ENCODE measurements at places on chromosomes 6 and 20.

DNA sequence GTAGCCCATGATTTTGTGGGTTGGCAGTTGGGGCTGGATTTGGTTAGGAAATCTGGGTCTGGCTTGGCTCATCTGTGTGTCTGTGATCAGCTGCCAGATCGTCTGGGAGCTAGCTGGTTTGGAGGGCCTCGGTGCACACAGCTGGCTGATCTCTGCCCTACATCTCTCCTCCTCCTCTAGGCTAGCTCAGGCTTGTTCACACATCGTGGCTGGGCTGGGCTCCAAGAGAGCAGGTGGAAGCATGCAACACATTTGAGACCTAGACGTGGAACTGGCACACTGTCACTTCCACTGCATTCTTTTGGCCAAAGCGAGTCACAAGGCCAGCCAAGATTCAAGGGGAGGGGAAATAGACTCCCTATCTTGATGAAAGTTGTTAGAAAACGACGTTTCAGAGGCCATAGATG lies 15.9 kb downstream of the NDUFAF5 start:
- DNase-seq = no peak

DNA sequence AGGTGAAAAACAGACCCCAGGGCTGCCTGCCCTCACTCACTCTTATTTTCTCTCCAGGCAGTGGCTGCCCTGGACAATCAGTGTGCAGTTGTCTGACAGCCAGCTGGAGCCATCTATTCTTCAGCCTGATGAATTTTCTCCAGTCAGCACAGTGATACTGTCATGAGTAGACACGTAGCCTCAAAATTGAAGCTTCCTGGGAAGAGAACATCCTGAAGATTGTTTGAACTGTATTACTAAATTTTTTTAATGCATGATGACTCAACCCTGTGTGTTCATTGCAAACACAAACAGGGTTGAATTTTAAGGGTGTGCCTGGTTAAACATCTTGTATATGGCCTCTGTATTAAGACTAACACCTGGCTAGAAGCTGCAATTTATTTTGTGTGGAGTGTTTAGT lies 49.8 kb upstream of the STXBP5 start:
- DNase-seq = no peak

- DNase-seq = no peak
These were observed 181.0 kb downstream of the TRIM27 start for GRCh38 chr6:28742668-28743270.

- no peak for DNase-seq
These were observed 333.2 kb upstream of the PLCB4 start for GRCh38 chr20:8735674-8736073.

DNA sequence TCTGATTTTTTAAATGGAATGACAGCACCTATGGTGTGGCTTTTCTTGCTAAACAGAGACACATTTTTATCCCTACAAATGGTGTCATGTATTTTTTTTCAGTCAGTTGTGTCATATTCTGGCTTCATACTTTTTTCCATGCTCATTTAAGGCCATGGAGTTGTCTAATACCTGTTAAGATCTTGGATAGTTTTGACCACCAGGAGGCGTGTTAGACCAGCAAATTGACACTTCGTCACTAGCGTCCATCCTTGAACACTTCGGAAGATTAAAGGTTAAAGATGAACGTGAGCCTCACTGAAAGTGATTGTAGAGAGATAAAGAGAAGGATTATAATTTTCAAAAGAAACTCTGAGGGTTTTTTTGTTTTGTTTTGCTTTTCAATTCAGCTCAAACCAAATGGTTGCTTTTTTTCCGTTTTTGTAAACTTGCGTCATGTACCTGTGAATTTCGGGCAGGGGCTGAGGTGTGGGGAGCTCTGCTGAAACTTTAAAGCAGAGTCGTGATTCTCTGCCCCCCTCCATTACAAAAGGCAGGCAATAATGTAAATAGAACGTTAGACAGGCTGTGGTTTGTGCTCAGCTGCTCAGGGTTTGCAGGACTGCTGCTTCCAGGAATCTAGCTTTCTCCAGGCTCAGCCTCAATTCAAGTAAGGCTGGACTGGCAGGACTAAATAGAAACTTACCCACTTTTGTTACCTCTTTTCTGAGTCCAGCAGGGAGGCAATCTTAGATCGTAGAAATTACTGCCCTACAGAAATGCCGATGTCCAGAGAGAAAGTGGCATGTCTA lies 245.1 kb downstream of the FOXA2 start:
- peak; percentile 71 for DNase-seq

DNA sequence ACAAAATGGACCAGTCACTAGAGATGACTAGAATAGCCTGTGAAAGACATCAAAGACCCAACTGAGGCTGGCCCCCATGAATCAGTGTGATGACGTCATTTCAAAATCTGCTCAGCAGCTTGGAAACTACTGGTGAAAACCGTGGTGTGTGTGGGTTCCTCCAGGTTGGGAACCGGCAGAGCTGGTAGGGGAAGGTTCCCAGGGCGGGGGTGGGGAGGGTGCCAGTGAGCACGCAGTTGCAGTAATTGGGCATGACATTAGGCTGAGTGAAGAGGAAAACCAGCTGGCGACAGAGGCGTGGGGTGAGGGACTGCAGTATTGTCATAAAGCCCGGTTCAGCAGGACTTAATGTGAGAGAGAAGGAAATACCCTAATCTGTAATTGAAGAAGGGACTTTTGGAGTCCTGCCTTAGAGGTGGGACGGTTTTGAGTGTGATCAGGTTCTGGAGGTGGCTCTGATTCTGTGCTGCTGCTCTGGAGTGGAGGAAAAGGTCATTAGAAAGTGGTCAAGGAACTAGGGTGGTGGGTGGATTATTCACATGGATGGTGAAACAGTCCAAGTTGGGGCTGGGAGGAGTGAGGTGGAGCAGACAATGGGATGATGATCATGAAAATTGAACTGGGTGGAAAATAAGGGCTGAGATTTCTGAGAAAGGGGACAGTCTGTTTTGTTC lies 52.0 kb upstream of the MTHFD1L start:
- no peak for DNase-seq

- DNase-seq = no peak
These were observed 19.7 kb downstream of the CGA start for GRCh38 chr6:87075168-87075567.

DNA sequence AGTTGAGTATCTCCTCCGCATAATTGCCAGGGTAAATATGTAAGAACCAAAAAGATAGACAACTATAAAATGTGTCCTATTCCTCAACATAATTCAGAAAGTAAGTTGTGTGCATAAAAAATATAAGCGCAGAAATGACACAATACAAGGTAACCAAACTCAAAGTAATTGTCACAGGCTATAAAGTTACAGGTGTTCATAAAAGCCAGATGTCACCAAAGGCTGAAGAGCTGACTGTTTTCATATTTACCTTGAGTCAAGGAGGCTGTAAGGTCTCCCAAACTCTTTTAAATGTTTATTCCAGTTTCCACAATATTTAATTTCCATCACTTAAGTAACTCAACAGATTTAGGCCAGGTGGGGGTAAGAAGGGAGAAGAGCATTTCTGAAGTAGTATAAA lies 192.2 kb upstream of the MARCKS start:
- no peak for DNase-seq

- DNase-seq = no peak
These were observed 7.1 kb downstream of the MAP3K5 start for GRCh38 chr6:136784910-136785746.

All from neuronal stem cell (in vitro differentiated cells).